H9 (cell line): ENCODE measurements at places on chromosomes 6 and 20.
A peak's percentile ranks its signal among the peaks of the same experiment; 100 is the strongest.

DNA sequence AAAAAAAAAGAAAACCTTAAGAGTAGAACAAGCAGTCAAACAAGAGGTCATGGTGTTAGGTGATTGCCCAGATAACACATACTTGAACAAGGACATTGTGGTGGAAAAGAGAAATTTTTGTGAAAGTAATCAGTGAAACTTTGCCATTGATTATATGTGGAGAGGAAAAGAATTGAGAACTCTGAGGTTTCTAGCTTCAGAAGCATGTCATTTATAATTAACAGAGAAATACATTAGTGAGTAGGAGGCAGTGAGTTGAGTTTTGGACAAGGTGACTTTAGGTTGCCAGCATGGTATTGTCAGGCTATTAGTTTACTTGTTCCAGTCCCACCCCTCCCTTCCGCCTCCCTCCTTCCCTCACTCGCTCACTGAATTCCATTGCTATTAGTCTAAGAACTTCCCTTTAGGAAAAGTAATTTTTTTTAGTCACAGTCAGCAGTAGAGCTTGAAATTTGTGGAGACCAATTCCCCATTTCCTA is 17.2 kb downstream of the TAB2 start:
- H3K36me3 ChIP-seq, result peaks cover 4% of the 10 kb centered on the region
- no peak overlapping the region for H3K4me3 ChIP-seq
- no peaks in the 10 kb centered on the region for H3K27me3 ChIP-seq
- DNase-seq, result no peak
- no peak overlapping the region for H3K27ac ChIP-seq
- peaks cover 2% of the 10 kb centered on the region; the same call in 1 of the 2 replicates for H3K4me1 ChIP-seq

DNA sequence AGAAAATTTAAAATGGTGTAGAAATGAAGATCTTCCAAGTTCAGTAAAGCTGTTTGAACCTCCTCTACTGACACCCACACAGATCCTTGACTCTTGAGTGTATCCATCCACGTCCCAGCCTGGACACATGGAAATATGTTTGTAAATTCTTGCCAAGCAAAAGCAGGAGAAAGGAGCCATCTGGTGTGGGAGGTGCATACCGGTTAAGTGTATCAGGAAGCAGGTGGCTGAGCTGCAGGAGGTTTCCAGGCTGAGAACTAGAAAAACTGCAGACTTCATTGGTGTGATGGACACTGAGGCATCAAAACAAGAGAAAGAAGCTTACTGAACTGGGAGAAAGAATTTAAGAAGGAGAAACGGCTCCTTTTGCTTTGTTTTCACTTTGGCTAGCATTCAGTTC is 229.9 kb upstream of the GRIK2 start:
- no peaks in the 10 kb centered on the region for H3K4me1 ChIP-seq
- no peak for DNase-seq
- no peaks in the 10 kb centered on the region for H3K27me3 ChIP-seq
- no peak overlapping the region for H3K4me3 ChIP-seq

DNA sequence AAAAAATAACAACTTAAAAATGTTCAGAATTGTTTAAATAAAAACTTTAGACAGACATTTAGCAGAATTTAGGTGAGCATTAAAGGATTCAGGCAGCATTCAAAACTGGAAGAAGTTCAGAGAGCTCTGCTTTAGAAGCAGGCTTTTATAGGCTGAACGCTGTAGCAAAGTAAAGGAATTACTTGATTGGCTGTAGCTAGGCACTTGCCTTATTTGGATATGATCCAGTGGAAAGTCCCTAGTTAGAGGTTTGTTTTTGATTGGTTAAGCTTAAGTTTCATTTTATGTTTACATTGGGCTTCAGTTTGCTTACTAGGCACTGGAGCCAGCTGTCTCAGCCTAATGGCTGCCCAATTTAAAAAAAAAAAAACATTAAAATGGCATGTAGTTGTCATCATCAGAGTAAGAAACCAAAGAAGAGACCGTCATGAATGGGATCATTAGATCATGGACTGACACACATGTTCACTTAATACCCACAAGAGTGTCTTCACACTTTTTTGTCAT is 65.1 kb downstream of the CBFA2T2 start:
- H3K36me3 ChIP-seq, result peaks cover 9% of the 10 kb centered on the region
- no peak overlapping the region for H3K4me3 ChIP-seq
- H3K4me1 ChIP-seq, result no peaks in the 10 kb centered on the region
- no peaks in the 10 kb centered on the region for H3K27me3 ChIP-seq
- no peak for DNase-seq
- H3K27ac ChIP-seq, result no peak overlapping the region

DNA sequence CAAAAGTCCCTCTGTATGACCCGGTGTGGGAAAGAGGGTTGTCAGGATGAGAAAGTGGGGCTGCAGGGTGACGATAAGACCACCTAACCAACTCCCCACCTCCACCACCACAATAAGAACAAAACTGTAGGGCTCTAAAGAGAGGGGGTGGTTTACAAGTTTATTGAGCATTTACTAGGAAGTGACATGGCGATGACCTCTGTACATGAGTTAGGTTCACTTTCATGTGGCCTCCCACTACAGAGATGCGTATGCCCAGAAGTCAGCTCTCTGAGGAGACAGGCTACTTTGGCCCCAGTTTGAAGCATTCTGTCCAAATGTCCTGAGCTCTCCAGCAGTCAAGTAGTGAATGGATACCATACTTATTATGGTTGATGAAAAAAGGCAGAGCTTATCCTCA is 28.7 kb upstream of the PI16 start:
- H3K27me3 ChIP-seq, result no peaks in the 10 kb centered on the region
- no peaks in the 10 kb centered on the region for H3K36me3 ChIP-seq
- DNase-seq, result no peak
- H3K27ac ChIP-seq, result no peak overlapping the region

DNA sequence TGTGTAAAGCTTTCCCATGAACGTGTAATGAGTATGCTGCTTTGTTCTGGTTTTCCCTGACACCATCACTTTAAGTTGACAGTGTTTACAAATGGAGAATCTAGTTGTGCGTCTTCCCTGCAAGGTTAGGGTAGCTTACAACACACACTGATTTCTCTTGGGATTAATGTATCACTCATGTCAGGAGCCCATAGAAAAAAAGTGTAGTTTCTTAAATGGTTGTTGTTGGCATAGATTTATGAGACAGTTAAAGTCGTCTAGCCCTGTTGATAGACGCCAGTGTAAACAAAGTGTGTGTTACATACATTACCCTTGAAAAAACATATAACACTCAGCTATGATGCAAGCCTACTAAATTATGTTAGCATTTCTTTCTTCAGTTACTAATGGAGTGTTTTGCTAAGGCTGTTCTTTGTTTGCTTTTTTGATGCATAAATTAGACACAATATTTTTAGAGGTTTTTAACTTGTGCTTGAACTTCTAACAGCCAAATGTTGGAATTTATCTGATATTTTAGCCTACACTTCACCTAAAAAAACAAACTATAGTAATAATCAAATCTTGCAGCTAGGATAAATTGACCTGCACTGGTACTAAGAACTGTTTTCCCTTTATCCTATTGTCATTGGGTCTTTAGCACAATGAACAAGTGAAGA is 88.6 kb downstream of the RNF217 start:
- H3K4me3 ChIP-seq, result no peak overlapping the region
- H3K36me3 ChIP-seq, result no peaks in the 10 kb centered on the region
- H3K4me1 ChIP-seq, result no peaks in the 10 kb centered on the region; the same call in 1 of the 2 replicates
- no peak for DNase-seq
- no peak overlapping the region for H3K27ac ChIP-seq

DNA sequence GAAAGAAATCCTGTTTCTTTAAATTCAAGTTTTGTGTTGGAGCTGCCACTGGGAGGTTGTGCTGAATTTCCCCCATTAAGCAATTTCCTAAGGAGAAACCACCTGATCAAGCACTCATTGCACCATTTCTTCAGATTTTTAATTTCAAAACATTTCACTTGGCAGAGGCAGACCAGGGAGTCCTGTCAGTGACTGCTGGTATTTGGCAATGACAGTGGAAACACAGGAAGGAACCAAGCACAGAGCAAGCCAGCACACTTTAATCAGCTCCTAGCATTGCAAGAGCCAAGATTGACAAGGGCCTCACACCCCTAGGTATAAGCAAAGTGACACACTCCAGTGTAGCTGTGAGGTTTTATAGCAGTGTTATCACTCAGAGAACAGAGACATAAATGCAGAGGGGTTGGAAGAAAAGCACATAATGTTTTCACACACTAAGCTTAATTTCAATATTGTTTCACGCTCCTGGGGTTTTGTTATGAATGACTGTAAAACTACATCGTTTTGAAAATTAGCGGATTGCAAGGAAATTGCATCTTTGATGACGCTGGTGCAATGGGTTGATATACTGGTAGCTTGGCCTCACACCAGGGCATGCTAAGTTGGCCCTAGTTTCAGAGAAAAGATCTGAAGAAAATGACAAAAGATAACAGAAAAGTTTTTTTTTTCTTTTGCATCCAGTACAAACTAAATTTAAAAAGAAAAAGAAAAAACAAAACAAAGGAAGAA is 768.4 kb downstream of the TFAP2A start:
- no peaks in the 10 kb centered on the region for H3K27me3 ChIP-seq
- no peak overlapping the region for H3K4me3 ChIP-seq
- H3K4me1 ChIP-seq, result no peaks in the 10 kb centered on the region
- no peak for DNase-seq

DNA sequence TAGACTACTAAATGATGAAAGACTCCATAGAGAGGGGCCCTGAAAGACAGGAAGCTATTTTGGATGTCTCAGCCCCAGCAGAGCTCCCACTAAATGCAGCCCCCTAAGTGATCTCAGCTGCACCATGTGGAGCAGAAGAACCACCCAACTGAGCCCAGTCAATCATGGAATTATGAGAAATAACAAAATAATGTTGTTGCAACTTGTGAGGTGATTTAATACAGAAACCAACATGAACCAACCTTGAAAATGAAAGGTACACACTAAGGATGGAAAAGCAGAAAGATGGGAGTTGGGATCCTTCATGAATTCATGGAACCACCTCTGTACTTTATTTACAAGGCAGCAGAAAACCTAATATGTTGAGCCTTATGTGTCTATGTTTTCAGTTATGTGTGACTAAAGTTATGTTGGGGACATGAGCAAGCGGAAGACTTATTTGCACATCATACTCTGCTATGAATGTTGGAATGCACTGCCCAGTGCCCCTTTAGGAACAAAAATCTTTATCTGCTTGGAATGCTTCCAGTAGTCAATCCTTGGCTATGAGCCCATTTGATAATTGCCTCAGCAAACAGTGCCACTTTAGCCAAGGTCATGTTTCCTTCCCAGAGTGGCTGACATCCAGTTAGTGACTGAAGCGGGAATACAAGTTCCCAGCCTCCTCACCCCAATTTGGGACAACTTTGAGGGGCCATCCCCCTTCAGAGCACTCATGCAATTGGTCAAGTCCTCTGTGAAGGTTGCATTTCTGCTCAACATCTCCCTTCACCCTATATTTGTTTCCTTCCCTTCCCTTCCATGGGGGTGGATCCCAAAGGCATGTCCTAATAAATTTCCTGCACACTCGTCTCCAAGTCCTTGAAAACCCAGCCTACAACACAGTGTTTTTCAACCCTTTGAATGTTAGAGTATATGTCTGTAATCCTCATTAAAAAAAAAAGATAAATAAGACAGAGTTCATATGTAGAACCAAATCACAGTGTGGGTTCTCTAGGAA is 18.4 kb downstream of the TP53RK start:
- peaks cover 57% of the 10 kb centered on the region for H3K36me3 ChIP-seq
- no peak overlapping the region for H3K4me3 ChIP-seq
- H3K27me3 ChIP-seq, result no peaks in the 10 kb centered on the region
- no peak for DNase-seq
- H3K4me1 ChIP-seq, result no peaks in the 10 kb centered on the region; the same call in 1 of the 2 replicates
- no peak overlapping the region for H3K27ac ChIP-seq

- no peak overlapping the region for H3K4me3 ChIP-seq
- H3K36me3 ChIP-seq, result no peaks in the 10 kb centered on the region; the same call in 1 of the 3 replicates
- no peaks in the 10 kb centered on the region for H3K27me3 ChIP-seq
These were observed 18.3 kb upstream of the ASF1A start for GRCh38 chr6:118875672-118876071.

- no peaks in the 10 kb centered on the region for H3K27me3 ChIP-seq
- no peak overlapping the region for H3K4me3 ChIP-seq
- peak; percentile 58 for DNase-seq
- peaks cover 2% of the 10 kb centered on the region for H3K4me1 ChIP-seq
These were observed 209.7 kb downstream of the FARS2 start for GRCh38 chr6:5471044-5471443.

DNA sequence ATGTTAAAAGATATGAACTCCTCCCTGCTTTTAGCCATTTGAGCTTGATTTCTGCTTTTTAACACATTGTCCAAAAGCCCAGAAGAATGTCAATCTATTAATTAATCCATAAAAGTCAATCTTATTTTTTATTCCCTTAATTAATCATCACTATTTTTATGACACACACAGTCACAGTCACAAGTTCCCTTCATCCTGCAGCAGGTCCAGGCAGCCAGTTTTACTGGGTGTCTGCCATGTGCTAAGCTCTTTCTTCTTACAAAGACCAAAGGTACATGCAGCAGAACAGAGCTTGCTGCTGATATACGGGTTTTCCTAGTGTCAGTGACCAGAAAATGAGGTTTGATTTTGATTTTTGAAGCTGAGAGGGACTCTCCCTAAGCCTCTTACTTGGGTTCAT is 53.3 kb upstream of the SLC22A23 start:
- no peak overlapping the region for H3K4me3 ChIP-seq
- no peaks in the 10 kb centered on the region for H3K27me3 ChIP-seq
- no peak for DNase-seq
- peaks cover 4% of the 10 kb centered on the region; the same call in 1 of the 2 replicates for H3K4me1 ChIP-seq
- H3K27ac ChIP-seq, result no peak overlapping the region
- H3K36me3 ChIP-seq, result no peaks in the 10 kb centered on the region

DNA sequence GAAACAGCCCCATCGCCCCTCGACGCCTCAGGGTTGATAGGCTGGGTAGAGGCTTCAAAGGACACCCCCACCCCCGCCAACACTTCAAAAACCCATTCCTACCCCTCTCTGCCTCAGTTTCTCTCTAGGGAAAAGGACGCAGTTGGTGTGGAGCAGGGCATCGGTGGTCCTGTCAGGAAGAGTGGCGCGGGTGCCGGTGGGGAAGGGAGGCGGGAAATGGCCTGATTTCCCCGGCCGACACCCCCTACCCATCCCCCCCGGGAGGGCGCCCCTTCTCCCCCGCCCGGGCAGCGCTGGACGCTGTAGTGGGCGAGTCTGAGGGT is 367 bp downstream of the NRSN2 start:
- H3K27me3 ChIP-seq, result no peaks in the 10 kb centered on the region
- no peak overlapping the region for H3K27ac ChIP-seq
- H3K4me1 ChIP-seq, result no peaks in the 10 kb centered on the region; the same call in 1 of the 2 replicates
- H3K4me3 ChIP-seq, result peak overlapping the region; percentile 89
- no peak for DNase-seq

- no peaks in the 10 kb centered on the region for H3K36me3 ChIP-seq
- H3K4me3 ChIP-seq, result no peak overlapping the region
- no peak overlapping the region for H3K27ac ChIP-seq
These were observed 554.0 kb upstream of the NOX3 start for GRCh38 chr6:156009656-156010055.

- no peak overlapping the region for H3K4me3 ChIP-seq
- H3K36me3 ChIP-seq, result peaks cover 59% of the 10 kb centered on the region
- no peak for DNase-seq
- no peak overlapping the region for H3K27ac ChIP-seq
- no peaks in the 10 kb centered on the region for H3K27me3 ChIP-seq
These were observed 107.0 kb downstream of the HIVEP1 start for GRCh38 chr6:12119085-12119588.
